AG04449 (cell line): ENCODE measurements at places on chromosomes 7 and 10.

DNA sequence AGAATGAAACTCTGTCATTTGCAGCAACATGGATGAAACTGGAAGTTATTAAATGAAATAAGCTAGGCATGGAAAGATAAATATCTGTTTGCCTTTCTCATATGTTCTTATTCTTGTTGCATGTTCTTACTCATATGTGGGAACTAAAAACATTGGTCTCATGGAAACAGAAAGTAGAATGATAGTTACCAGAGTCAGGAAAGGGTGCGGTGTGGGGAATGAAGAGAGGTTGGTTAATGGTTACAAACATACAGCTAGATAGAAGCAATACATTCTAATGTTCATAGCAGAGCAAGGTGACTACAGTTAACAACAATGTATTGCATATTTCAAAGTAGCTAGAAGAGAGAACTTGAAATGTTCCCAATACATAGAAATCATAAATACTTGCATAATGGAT lies 105.1 kb downstream of the FAM107B start:
- no peak for DNase-seq

GRCh38 chr10:50271564-50272250 lies 20.4 kb upstream of the ASAH2 start:
- DNase-seq, result no peak

DNA sequence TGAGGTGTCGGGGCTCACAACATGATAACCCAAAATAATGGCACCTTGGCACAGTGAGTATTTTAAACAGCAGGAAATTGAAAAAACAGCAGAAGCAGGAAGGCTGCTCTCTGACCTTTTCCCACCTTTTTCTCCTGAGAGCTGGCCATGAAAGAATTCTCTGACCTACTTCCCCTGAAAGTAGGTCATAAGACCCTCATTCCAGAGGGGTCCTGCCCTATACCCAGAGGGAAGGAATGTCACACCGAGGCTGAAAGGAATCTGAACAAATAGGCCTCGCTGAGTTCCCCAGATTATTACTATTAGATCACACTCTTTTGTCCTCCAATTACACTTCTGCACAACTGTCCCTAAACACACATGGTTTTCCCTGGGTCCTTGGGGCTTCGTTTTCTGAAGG lies 18.8 kb downstream of the CPVL start:
- DNase-seq, result no peak

- DNase-seq, result no peak
Observed at GRCh38 chr7:7897949-7898515, 70.6 kb upstream of the GLCCI1 start.

GRCh38 chr7:116249969-116250553 lies 39.7 kb downstream of the TES start:
- DNase-seq, result no peak

GRCh38 chr10:48511875-48512231 lies 93.0 kb downstream of the ARHGAP22 start:
- DNase-seq, result no peak

- DNase-seq, result no peak
Observed at GRCh38 chr7:28155019-28155660, 25.5 kb downstream of the JAZF1 start.

GRCh38 chr7:28280516-28280915 lies 99.9 kb upstream of the JAZF1 start:
- DNase-seq, result no peak

DNA sequence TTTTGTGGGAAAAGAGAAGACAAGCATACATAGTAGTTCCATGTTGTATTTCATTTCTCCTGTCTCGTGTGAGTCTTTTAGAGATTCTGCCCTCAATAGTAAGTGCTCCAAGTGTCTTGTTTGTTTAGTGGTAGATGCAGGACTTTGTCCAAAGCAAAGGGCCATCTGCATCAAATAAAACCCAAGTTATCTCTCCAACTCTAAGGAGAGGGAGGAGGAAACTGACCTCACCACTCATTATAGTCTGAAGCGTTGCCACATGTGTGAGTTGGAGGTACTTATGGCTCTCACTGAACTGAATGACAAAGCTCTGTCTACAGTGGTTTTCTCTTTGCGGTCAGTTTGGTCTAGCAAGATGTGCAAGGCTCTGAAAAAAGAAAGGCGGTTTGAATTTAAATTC lies 272.6 kb downstream of the DOCK4 start:
- no peak for DNase-seq

- no peak for DNase-seq
Observed at GRCh38 chr10:114540236-114540635, 117.8 kb downstream of the ABLIM1 start.

DNA sequence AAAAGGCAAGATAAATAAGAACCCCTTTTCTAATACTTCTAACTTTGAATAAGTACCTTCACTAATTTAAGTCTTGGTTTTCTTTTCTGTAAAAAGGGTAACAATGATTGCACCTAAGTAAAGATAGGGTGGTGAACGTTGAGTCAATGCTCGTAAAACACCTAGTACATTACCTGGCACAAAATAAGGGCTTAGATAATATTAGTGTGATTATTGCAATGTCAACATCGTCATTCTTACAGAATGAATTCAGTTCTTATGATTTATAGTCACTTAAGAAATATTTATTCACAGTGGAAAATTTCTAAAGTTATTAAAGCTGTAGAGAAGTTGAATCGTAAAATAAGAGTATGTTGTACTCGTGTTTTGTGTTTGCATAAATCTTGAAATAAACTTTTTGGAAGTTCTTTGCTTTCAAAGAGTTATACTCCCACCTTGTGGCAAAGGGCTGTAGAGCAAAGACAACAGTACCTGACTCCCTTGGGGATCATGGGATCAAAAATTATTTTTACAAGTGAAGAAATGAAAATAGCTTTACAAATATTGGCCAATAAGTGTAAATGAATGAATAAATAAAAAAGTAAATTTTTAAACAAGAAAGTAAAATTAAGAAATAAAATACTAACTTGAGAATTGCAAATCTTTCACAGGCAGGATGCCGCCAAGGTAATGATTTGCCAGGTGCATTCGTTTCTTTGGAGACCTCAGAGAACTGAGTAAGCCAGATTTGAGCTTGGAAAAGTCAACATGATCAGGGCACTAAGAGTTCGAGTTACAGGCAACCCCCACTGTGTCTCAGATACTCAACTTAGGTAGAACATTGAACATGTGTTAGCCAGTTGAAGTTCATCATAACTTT lies 285.8 kb upstream of the CACNA2D1 start:
- DNase-seq, result no peak
